Renal cortex interstitium (tissue), 15 donors: ENCODE measurements at places on chromosomes 3 and 15.
A peak's percentile ranks its signal among the peaks of the same experiment; 100 is the strongest.

GRCh38 chr15:92843814-92844213 is 56.3 kb upstream of the CHD2 start:
- no peak for DNase-seq

DNA sequence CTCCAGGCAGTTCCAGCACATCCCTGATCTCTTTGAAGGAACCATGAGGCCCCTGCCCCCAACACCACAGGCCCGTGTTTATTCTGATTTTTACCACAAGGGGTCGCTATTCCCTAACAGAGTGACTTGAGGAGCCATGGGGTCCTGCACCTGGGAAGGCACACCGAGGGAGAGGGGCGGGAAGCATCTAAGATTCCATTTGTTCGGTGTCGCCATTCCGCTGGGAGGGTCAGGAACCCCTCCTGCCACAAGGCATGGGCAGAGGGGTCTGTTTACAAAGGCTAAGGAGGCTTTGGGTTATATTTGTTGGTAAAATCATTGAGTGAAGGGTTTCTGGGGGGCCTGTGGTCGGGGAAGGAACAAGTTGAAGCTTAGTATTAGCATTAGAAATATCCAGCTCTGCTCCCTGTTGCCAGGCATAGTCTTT is 77.1 kb downstream of the WDR76 start:
- peak; percentile 49 for DNase-seq

GRCh38 chr3:108834551-108834950 is 12.0 kb downstream of the TRAT1 start:
- no peak for DNase-seq

DNA sequence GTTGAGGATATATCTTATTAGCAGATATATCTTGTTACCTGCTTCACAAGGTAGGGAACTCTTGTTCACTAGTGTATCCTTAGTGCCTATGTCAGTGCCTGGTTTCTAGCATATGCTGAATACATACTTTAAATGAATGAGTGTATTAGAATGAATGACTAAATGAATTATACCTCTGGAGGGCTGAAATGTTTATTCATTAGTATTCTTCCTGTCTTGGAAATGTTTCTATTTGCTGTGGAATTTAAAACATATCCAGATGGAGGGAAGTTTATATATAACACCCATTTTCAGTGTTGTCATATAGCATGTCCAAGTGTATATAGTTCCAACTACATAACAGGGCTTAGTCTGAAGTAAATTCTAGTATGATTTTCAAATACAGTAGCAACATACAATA is 581.5 kb downstream of the TBL1XR1 start:
- DNase-seq, result no peak

DNA sequence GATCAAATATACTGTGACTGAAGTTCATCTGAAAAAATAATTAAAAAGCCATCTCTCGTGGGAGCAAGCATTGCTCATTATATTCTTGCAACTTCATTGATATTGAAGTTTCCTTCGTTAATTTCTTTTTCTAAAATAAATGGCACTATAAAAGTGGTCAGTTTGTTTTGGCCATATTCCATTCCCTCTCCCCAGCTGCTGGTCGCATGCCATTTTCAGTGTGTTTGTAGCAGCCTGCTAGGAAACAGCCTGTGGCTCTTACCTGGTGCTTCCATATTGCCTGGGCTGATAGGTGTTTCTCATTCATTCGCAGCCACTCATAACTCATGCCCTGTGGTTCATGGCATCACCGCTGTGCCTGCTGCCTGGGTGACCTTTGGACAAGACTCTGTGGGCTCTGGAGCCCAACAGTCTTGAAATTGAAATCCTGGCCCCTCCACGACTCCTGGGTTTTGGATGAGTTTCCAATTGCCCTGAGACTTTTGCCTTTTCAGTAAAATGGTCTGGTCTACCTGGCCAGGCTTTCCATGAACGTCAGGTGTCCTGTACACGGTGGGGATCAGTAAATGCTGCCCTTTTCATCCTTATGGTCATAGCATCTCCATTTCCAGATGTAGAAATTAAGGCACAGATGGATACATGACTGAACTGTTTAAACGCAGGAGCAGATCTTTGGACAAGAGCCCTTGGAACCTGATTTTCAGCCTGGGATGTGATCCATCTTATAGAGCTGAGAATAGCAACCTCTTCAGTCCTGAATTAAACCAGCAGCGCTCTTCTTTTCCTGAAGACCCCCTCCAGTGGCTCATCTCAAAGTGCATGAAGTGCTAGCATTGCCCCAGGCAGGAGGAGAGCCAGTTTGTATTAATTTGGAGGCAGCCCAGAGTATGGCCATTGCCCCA is 69.4 kb downstream of the SLCO3A1 start:
- no peak for DNase-seq

GRCh38 chr3:17955411-17955810 is 213.0 kb upstream of the TBC1D5 start:
- no peak for DNase-seq
